NCI-H748 treated with DMSO at 0.1 percent for 48 hours (cell line): ENCODE measurements at places on chromosomes 13 and 19.

- no peak for DNase-seq
These were observed 1.1 kb downstream of the RUBCNL start for GRCh38 chr13:46385946-46386345.

DNA sequence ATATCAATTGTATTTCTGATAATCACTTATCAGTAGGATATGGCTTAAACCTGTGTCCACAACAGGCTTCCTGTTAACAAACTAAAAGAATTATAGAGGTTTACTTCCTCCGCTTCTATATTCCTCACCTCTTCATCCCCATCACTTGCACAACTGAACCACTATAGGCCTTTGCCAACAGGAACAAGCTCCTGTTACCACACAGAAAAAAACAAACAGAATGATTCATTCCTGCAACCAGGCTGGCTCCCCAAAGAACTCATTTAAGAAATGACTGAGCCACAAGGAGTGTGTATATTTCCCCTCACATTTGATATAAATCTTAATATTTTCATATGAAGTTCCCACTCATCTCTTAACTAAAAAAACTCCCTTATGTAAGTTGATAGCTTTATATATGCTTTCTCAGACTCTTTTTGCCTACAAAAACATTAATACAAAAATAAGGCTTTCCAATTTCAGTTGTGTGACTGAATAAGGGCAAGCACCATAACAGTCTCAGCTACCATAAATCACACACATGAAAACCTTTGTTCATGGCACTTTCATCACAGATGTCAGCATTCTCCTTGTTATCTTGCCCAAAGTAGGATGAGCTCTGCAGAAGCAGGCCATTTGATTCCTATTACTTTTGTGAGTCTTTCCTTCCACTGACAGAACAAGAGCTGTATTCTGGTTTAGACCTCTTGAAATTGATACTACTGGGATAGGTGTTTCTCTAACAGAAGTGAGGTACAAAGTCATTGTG lies 366.8 kb downstream of the SLITRK1 start:
- no peak for DNase-seq

DNA sequence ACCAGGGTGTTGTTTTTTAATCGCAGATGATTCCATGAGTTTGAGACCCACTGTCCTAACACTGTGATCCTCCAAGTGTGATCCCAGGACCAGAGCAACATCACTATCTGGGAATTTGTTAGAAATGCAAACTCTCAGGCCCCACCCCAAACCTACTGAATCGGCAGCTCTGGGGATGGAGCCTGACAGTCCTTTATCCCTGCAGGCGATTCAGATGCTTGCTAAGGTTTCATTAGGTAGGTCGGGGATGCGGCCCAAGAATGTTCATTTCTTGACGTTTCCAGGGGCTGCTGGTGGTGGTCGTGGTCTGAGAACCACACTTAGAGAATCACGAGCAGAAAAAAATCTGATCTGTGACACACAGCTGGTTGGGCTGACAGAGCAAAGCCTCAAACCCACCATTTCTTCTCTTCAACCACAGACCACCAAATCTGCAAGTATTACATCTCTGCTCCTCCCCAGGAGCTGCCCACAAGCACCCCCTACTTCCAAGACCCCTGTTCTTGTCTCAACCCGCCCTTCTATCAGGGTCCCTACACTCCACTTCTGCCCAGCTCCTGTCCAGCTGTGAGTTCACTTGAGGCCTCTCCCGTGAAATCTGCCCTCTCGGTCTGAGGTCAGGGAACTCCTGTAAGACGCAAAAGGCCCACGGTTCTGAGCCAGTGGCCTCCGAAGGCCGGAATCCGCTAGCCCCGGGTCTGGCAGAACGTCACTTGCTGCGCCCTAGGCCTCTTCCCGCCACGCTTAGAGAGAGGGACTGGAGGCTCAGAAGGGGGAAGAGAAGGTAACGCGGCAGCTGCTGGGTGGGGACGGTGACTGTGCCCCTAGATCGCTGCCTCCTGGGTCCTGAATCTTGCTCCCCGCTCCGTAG lies 1.1 kb upstream of the FARP1 start:
- no peak for DNase-seq

DNA sequence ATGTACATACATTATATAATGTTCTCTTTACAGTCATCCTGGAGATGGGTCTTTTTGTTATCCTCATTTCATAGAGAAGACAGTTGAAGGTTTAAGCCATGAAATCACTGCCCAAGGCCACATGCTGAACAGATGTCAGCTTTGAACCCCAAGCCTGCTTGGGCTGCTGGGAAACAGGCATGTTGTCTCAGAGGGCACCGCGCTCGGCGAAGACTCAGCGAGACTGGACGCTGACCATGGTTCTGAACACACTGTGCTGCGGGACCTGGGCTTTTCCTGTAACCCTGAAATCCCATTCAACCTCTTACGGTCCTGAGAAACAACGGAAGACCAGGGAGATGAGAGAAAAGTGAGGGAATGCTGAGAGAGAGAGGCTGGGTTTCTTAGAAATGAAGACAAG lies 27.3 kb downstream of the LRFN3 start:
- DNase-seq, result no peak

DNA sequence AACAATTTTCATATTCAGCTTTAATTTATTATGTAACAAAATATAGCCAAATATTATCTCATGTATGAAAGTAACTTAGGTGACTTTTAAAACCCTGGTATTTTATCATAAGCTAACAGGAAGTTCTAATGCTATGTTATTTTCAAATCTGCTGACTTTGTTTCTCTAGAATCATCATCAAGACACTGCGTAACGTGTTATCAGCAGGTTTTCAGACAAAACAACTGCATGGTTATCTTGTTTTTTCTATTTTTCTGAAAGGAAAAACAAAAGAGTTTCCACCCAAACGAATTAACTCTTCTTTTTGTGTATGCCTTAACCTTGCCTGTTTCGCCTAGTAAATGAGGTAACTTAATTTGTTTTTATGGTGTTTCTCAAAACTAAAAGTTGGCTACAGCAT lies 156.3 kb downstream of the TBC1D4 start:
- no peak for DNase-seq

- DNase-seq, result no peak
These were observed 30.0 kb downstream of the ZNF787 start for GRCh38 chr19:56091066-56091490.

GRCh38 chr13:109249780-109250528 lies 536.4 kb downstream of the IRS2 start:
- DNase-seq, result no peak

GRCh38 chr13:110431425-110432294 lies 124.6 kb downstream of the COL4A2 start:
- no peak for DNase-seq
